ENCODE measurements at places on chromosomes 12 and 14.
A peak's percentile ranks its signal among the peaks of the same experiment; 100 is the strongest.

- DNase-seq = no peak
These were observed 52.2 kb downstream of the DYNC1H1 start for GRCh38 chr14:102016420-102017090.

- DNase-seq = no peak
These were observed 12.5 kb downstream of the TIMM9 start for GRCh38 chr14:58414845-58415244.

- no peak for DNase-seq
These were observed 503.0 kb upstream of the LMO3 start for GRCh38 chr12:17108877-17109541.

- no peak for DNase-seq
These were observed at the start of gene RGS6 for GRCh38 chr14:71932229-71932981. Gene RGS6 (plus strand): TSS chr14:71932429.

- DNase-seq = no peak
These were observed 38.6 kb upstream of the GNG2 start for GRCh38 chr14:51821822-51822221.

- no peak for DNase-seq
These were observed 126.4 kb downstream of the DUSP6 start for GRCh38 chr12:89225808-89226411.

DNA sequence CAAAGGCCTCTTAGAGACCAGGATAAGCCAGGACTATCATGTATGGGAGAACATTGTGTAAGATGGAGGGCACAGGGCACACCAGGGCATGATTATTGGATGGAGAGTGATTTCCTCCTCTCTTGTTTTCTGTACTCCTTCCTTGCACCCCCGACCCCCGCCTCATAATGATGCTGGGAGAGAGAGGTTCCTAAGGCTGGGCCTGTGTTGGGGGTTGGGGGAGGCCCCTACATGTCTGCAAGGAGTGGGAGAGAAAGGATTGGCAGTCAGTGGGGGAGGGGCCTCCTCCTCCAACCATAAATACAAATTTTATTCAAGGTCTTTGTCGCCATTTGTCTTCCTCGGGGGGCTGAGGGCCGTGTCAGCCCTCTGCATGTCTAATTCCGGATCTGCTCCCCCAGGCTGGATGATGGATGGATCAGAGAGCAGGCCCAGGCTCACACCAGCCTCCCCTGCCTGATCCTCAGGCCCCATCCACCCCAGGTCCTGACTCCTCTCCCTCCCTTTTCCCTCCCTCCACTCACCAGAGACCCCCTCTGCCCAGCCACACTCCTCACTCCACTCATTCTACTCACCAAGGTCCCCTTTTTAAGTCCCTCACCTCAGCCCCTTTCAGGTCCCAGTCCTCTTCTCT, 2.0 kb upstream of the C1QL4 start:
- DNase-seq = peak; percentile 59

DNA sequence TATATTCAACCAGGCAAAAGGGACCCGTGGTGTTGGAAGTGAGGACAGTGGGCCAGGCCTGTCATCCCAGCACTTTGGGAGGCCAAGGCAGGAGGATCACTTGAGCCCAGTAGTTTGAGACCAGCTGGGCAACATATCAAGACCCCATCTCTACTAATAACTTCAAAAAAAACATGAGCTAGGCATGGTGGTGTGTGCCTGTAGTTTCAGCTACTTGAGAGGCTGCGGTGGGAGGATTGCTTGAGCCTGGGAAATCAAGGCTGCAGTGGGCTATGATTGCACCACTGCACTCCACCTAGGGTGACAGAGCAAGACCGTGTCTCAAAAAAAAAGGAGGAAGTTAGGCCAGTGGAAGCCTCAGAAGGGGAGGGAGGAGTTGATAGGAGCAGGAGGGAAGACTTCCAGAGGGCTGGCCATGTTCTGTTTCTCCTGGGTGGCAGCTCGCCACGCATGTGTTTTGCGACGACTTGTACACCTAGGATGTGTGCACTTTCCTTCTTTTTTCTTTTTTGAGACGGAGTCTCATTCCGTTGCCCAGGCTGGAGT, 10.1 kb downstream of the SLC25A29 start:
- DNase-seq = no peak

DNA sequence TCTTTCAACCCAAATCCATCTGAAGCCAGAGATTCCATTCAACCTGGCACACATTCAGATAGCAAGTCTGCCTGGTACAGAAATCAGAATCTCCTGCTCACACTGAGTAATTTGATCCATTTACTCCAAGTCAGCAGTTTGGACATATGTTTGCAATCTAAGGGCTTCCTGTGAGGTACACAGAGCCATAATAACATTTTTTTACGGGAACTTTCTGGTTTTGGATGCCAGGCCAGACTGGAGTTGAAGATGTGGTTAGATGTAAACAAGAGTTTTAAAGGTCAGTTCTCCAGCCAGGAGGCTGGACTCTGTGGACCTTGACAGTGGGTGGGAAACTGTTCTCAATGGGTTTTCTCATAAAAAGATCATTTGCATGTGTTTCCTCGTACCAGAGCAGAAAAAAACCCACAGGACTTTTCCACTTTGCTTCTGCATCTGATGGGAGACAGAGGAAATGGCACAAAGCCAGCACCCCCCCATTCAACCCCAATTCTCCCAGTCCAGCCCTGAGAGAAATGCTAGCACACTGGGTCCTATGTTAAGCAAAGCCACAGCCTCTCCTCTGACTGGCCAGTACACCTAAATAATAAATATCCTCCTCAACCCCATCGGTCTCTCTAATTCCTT, 17.7 kb upstream of the TSPAN11 start:
- no peak for DNase-seq

DNA sequence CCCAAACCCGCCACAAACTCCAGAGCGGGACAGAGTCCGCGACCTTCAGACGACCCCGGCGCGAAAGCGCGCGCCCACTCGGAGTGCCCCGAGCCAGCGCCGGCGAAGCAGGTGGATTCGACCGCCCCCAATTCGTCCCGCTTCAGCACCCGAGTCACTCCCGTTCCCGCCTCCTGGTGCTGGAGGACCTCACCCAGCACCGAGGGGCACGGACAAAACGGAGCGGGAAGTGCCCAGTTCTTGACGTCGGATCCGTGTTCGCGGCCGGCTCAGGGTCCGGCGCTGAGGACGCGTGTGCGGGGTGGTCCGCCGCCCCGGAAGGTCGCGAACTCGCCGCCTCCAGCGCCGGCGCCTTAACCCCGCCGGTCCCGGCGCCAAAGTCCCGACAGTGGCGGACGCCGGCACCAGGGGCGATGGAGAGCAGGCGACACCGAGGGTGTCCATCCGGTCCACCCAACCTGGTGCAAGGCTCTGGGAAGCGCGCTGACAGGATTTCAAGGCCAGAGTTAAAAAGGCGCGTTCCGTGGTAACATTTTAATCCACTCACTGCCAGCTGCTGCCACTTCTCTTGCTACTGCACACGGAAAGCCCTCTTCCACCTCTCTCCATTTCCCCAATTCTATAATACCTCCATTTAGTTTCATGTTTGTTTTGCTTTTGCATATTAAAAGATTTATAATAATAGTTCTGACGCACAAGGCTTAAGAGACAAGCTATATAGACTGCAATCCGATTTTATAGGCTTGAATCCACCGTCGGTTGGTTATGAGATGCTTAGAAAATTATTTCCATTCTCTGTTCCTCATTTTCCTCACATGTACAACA, 240.0 kb upstream of the CPNE8 start:
- DNase-seq = no peak

DNA sequence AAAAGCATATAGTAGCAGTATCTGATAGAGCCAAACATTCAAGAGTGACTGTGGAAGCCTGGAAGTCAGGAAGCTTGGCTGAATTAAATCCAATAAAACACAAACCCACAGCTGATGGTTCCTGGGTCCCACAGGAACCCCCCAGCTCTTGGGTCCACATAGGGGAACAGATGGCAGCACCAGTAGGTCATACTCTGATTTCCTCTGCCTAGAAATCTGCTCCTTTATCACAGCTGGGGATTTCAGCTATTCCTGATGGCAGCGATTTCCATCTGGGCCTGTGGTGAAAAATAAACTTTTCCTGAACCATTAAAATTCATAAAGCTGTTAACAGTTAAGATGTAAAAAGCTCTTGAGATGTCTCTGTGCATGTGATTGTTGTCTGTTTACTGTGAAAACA, 202.0 kb upstream of the FRMD6 start:
- DNase-seq = no peak

Measured in mesenteric fat pad (tissue), 1 donor.